ENCODE measurements at places on chromosomes 2 and 18. TPM values are rescaled to one million over a fixed set of nuclear protein-coding genes. Genes with fewer than 3 reads are reported as not detected.

DNA sequence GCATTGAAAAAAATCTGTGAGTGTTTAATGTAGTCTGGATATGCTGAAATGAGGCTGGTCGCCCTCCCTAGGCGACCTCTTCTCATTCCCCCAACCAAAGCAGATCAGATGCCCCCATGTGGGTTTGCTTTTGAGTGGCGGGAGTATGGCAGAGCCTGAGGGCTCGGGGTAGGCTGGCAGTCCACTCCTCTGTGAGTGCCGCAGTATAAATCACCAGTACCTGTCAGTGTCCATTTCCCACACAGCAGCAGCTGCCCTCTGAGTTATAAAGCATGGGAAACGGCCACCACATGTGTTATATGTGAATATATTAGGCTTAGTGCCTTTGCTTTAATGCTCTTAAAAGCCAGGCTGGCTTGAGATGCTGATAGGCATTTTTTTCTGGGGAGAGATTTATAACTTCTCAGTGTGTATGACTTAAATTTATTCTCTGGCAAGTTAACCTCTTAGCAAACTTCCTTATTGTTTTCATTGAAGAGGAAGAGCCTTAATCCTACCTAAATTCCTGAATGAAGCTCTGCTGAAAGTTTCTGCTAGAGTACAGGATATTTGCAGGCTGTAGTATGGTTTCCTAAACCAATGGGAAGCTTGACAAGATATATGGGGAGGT lies 3.8 kb downstream of the DCC start:
- no peaks in the 10 kb centered on the region for H3K27me3 ChIP-seq
- no peak for DNase-seq
- H3K4me3 ChIP-seq, result no peak overlapping the region

DNA sequence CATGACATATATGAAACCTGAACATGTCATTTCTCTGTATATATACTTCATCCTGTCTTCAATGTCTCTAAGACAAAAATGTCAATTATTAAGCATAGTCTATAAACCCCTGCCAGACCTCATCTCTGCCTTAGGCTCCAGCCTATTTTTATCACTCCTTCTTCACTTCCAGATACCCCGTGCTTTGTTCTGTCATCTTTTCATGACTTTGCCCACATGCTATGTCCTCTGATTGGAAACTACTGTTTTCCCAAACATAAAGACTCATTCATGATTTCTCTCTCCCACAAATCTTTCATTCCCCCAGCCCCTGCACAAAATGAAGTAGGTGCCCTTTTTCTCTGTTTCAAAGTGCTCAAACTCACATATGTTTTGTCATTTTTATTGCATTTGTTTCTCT lies 1503.9 kb downstream of the DPP10 start:
- DNase-seq, result no peak
- no peaks in the 10 kb centered on the region for H3K27me3 ChIP-seq
- H3K27ac ChIP-seq, result no peak overlapping the region
- no peak overlapping the region for H3K4me3 ChIP-seq
- no peaks in the 10 kb centered on the region for H3K4me1 ChIP-seq
- no peaks in the 10 kb centered on the region for H3K36me3 ChIP-seq

DNA sequence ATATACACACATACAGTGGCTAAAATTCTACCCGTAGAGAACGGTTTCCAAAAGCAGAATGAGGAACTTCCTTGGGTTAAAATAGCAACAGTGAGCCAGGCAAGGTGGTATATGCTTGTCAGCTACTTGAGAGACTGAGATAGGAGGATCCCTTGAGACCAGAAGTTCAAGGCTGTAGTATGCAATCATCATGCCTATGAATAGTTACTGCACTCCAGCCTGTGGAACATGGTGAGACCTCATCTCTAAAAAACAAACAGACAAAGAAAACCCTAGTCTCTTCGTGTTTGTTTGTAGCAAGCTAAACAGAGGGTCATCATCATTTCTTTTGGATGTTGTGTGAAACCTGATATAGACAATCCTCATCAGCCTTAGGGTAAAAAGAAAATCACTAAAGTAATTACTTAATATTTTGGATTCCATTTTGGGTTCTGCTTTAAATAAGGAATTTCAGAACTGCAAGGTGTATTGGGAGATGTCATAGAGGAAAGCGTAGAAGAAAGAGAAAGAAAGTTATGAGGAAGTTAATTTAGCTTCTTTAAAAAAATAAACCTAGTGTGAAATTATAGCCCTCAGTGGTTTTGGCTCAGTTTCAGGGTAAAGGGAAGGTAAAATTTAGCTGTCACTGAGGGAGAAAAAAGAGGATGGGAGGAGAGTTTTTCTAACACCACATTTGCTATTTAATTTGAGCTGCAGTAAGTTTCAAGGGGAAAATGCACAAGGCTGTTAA lies 46.5 kb downstream of the PLEK start:
- peaks cover 7% of the 10 kb centered on the region for H3K27me3 ChIP-seq
- no peak overlapping the region for H3K27ac ChIP-seq
- H3K36me3 ChIP-seq, result no peaks in the 10 kb centered on the region

DNA sequence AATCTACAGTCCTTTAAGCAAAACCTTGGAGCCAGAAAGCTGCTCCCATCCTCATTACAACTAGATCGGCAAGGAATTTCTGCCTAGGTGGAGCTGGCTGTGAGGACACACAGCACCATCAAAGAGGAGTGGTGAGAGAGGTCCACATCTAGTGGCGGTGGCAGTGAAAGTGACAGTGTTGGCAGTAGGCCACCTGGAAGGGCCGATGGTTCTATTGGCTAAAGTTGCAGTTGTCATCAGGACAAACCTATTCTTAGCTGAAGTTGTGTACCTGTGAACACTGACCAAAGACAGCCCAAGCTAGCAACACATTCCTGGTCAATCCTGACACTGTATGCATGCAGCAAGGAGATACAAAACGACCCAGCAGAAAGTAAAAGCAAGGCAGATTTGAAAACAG lies 218.1 kb upstream of the CHAC2 start:
- H3K4me3 ChIP-seq, result no peak overlapping the region
- DNase-seq, result no peak
- no peaks in the 10 kb centered on the region for H3K4me1 ChIP-seq
- no peaks in the 10 kb centered on the region for H3K27me3 ChIP-seq
- H3K27ac ChIP-seq, result no peak overlapping the region

- H3K27me3 ChIP-seq, result no peaks in the 10 kb centered on the region
- H3K36me3 ChIP-seq, result no peaks in the 10 kb centered on the region
- DNase-seq, result no peak
- no peak overlapping the region for H3K4me3 ChIP-seq
- no peaks in the 10 kb centered on the region for H3K4me1 ChIP-seq
These were observed 367.4 kb upstream of the CDH20 start for GRCh38 chr18:60965856-60966255.

GRCh38 chr2:61978522-61978921 lies 73.0 kb downstream of the COMMD1 start:
- no peaks in the 10 kb centered on the region for H3K36me3 ChIP-seq
- no peaks in the 10 kb centered on the region for H3K27me3 ChIP-seq
- no peak overlapping the region for H3K27ac ChIP-seq
- no peaks in the 10 kb centered on the region for H3K4me1 ChIP-seq
- H3K4me3 ChIP-seq, result no peak overlapping the region

GRCh38 chr2:181165199-181165868 lies 184.9 kb downstream of the UBE2E3 start:
- H3K27ac ChIP-seq, result no peak overlapping the region
- H3K4me3 ChIP-seq, result no peak overlapping the region
- no peaks in the 10 kb centered on the region for H3K36me3 ChIP-seq
- no peaks in the 10 kb centered on the region for H3K4me1 ChIP-seq
- no peaks in the 10 kb centered on the region for H3K27me3 ChIP-seq

- H3K4me1 ChIP-seq, result no peaks in the 10 kb centered on the region
- H3K27ac ChIP-seq, result no peak overlapping the region
- no peaks in the 10 kb centered on the region for H3K27me3 ChIP-seq
- DNase-seq, result no peak
- H3K4me3 ChIP-seq, result no peak overlapping the region
These were observed 16.0 kb upstream of the SERPINE2 start for GRCh38 chr2:224055101-224055500.

- no peak overlapping the region for H3K4me3 ChIP-seq
- no peaks in the 10 kb centered on the region for H3K27me3 ChIP-seq
- H3K4me1 ChIP-seq, result no peaks in the 10 kb centered on the region
These were observed 70.9 kb downstream of the MAP3K20 start for GRCh38 chr2:173146590-173146989.

DNA sequence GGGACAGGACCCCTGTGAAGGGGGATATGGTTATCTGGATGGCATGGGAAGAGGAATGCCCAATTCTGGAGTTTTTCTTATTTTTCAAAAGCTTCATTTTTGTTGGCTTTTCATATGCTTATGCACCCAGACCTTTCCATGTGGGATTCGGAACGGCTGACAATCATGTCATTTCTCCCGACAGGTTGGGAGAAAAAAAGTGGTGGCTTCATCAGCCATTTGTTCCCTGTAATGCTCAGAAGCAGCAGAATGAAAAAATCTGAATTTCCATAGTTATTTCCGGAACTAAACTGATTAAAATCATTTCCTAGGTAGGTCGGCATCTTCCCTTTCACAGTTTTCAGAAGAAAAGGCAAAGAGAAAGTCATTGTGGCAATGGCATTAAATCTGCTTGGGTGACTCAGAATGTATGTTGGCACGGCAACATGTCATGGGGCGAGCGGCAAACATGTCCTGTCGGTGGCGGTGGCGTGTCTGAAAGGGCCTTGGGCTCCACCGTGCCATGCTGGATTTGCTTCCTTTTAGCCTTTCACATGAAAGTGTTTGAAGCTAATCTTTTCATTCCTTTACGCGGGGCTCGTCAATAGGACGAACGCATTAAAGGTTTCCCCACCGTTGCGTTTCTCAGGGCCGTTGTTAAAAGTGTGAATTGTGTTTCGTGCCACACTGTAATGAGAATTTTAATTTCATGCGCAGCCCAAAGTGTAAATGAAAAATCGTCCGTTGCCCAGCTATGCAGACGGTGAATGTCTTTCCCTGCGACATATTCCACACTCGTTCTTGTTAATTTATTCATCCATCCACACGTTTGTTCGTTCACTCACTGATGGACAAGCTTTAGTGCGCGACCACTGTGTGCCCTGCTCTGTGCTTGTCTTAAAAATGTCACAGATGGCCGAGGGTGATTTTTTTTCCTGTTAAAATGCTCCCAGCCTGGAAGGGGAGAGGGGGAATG lies 18.5 kb downstream of the ACKR3 start:
- no peak overlapping the region for H3K4me3 ChIP-seq
- no peaks in the 10 kb centered on the region for H3K36me3 ChIP-seq

CD28 gene
- not detected for total RNA-seq

GAD1 gene
- not detected for total RNA-seq

TP53I3 gene
- total RNA-seq, result 44.1 TPM

ZNF396 gene
- total RNA-seq, result 1.6 TPM

COL4A4 gene
- total RNA-seq, result not detected

ZNF521 gene
- not detected for total RNA-seq

SEMA4F gene
- 7.1 TPM for total RNA-seq

RTP5 gene
- total RNA-seq, result not detected
